NCI-H2171 (cell line): ENCODE measurements at places on chromosomes 16 and 17.

DNA sequence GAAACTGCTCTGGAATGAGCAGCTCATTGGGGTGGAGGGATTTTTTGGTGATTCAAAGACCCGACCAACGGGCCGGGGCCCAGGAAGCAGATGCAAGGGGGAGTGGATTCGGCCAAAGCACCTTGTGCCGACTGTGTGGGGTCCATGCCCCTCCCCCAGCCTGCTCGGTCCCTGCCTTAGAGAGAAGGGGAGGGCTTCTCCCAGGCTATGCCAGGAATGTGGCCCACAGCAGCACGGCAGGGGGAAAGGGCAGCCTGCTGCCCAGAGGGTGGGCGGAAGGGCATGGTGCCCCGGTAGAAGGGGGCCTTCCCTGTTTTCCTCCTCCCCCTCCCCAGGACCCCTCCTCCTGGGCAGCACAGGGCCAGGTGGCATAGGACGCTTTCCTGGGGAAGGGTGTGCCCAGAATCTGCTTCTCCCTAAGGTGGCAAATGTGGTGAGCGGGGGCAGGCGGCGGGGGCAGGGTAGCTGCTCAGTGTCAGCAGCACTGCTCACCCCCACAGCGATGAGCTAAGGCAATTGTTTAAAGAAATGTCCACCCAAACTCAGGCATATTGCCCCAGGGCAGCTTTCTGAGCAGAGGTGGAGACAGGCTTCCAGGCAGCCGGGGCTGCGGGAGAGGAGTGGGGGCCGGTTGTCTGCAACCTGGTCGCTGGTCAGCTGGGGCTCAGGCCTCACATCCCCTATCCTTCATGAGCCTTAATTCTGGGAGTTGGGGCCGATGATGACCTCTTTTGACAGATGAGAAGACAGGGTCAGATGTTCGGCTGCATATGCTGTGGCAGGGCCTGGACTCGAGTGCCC is 33.9 kb upstream of the MLKL start:
- DNase-seq, result no peak

DNA sequence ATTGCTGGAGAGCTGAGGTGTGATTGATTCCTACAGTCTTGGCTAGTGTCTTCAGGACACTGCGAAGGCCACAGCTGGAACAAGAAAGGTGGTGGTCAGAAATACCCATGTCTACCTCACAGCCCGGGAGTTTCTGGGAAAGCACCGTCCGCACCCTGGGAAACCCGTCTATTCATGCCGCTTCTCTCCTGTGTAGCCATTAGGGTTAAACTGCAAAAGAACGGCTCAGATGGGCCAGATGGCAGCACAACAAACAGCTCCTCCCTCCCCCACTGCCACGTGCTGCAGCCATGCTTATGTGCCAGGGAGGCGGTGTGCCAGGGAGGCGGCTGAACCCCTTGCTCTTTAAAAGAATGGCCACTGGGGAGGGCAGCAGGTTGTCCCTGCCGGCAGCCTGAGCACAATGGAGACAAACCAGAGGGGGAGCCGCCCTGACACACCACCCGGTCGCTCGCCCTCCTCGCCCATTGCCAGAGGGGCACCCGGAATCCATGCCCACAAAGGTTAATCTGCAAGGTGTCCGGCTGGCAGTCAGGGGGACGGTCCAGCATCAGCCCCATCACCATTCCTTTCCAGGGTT is 65.2 kb downstream of the CYTH1 start:
- DNase-seq, result peak; percentile 82

DNA sequence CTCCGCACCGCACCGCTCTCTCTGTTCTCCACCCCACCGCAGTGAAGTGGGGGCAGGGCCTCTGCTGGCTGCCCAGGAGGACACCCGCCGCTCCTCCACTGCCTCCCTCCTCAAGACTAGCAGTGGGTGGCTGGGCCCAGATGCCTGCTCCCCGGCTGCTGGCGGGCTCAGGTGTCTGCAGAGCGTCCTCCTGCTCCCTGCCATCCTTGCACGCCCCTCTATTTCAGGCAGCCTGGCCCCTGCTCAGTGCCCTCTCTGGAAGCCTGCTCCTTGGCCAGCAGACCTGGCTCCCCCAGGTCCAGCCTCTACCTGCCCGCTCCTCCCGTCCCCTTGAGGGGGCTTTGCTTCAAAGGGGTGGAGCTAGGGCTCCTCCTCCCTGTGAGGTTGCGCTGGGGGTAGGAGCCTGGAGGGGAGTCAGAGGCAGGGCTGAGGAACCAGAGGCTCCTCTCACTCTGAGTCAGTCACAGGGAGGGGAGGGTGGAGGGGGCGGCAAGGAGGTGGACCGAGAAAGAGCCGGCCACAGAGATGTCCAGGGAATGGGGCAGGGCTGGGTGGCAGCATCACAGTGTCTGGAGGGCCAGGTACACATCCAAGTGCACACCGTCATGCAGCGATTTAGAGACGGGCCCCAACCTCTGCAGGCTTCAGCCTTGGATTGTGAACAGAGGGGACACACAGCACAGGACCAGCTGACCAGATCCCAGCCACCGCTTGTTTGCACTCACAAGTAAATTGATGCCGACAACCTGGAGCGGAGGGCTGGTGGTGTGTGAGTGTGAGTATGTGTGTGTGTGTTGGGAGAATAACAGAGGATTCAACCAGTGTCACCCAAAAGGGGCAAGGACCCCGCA is 9.8 kb upstream of the TMEM92 start:
- no peak for DNase-seq

DNA sequence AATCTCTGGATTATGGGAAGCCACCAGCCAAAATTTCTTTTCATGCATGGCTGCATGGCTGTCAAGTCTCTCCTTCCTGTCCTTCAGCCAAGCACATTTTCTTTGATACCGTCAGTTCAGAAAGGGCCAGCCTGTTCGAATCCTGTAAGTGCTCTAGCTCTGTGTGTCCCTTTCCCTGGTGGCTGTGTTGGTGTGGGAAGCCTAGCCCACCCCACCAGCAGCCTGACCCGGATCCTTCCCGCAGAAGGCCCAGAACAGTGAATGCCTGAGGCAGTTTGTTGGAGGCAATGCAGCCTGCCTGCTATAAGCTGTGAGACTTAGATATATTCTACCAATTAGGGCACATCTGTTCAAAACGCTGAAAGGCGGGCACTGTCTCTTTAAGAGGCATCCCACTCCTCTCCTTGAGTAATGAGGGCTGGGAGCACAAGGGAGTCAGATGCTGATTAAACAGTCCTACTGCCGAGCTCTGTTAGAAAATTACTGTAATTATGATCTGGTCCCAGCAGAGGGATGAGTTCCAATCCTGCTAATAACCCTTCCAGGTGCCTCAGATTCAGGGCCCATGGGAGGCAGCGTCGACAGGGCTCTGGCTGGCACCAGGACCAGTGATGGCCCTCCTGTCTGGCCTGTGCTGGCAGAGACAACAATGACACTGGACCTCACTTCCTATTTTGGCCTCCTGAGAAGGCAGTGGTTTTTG is 18.4 kb downstream of the SNX11 start:
- DNase-seq, result no peak

DNA sequence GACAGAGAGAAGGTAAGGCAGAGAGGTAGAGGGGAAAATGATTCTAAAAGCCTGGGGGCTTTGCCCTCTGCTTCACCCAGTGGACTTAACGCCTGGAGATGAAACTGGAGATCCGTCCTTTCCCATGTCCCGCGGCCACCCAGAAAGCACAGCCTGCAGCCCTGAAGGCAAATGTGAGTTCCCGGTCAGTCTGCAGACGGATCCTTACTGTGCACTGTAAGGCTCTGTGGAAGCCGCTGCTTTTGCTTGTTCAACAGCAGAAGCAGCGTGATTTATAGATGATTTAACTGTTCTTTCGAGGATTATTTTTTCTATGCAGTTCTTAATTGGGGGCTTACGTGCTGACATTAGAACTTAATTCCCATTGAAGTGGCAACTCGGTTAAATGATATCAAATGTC is 290.4 kb downstream of the FOXL1 start:
- DNase-seq, result no peak

GRCh38 chr16:73890186-73891128 is 406.2 kb upstream of the PSMD7 start:
- DNase-seq, result no peak
